Bronchus fibroblast of lung (primary cell): ENCODE measurements at places on chromosomes 2 and 18. TPM values are rescaled to one million over a fixed set of nuclear protein-coding genes. Genes with fewer than 3 reads are reported as not detected.

Gene ZNF396
- 0.67 and 0.89 TPM in 2 replicates for total RNA-seq

Gene SGPP2
- total RNA-seq = 0.17 TPM in 1 of 2 replicates, not detected in the other

Gene CFAP65
- not detected in 2 replicates for total RNA-seq

Gene GREB1L
- under 0.01 and 0.30 TPM in 2 replicates for total RNA-seq

Gene TNFRSF11A
- total RNA-seq = 0.17 and 0.30 TPM in 2 replicates

Gene UGT1A6
- total RNA-seq = not detected in 2 replicates

Gene IL18R1
- total RNA-seq = 1.0 and 1.3 TPM in 2 replicates

Gene MAT2A
- 82.9 and 86.1 TPM in 2 replicates for total RNA-seq

Gene RBM44
- total RNA-seq = under 0.01 and 0.15 TPM in 2 replicates

Gene ERBB4
- total RNA-seq = not detected in 2 replicates

Gene CLEC4F
- total RNA-seq = not detected in 2 replicates

Gene TCF23
- not detected in 2 replicates for total RNA-seq

Gene SERPINB5
- total RNA-seq = 0.15 TPM in 1 of 2 replicates, not detected in the other

Gene PDCL3
- total RNA-seq = 11.6 and 17.7 TPM in 2 replicates

Gene RGPD3
- under 0.01 TPM in 1 of 2 replicates, not detected in the other for total RNA-seq

Gene ACVR1
- 8.0 and 10.1 TPM in 2 replicates for total RNA-seq

Gene GALNT5
- total RNA-seq = 9.5 and 11.1 TPM in 2 replicates

Gene PPP4R3B
- 21.6 and 24.2 TPM in 2 replicates for total RNA-seq

Gene SCG2
- total RNA-seq = 3.0 and 4.0 TPM in 2 replicates

Gene OTOS
- not detected in 2 replicates for total RNA-seq

Gene C2orf81
- 2.4 and 3.7 TPM in 2 replicates for total RNA-seq

Gene LAPTM4A
- 85.9 and 96.0 TPM in 2 replicates for total RNA-seq

Gene SLC25A12
- total RNA-seq = 12.8 and 12.9 TPM in 2 replicates

Gene PAX3
- not detected in 2 replicates for total RNA-seq

Gene TTC39C
- 17.7 and 18.5 TPM in 2 replicates for total RNA-seq

Gene FSHR
- total RNA-seq = not detected in 2 replicates

Gene ANKRD30BL
- total RNA-seq = not detected in 2 replicates

Gene CRYGC
- total RNA-seq = not detected in 2 replicates
